Stimulated activated CD4-positive, alpha-beta T cell treated with anti-CD3 and anti-CD28 coated beads, Interleukin-15, amount 100 ng/mL, for 1 hour (primary cell): ENCODE measurements at places on chromosomes 12 and 14.

DNA sequence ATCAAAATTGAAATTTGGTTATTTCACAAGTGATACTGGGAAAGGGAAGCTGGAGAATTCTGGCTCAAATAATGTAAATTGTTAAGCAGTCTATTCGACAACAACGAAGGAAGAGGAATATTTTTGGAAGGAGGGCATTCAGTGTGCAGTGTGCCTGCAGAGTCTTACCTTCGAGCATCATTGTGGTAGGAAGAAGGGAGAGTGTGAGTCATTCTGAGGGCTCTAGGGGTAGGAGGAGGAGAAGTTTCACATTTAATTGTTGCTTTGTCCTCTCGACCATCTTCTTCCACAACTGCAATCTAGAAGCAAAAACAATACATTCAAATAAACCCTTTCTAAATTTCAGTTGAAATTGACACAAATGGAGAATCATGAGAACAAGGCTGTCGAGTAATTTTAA is 263.0 kb downstream of the ACSS3 start:
- no peak for DNase-seq

GRCh38 chr12:64273527-64274403 is 51.7 kb upstream of the KICS2 start:
- DNase-seq = no peak

DNA sequence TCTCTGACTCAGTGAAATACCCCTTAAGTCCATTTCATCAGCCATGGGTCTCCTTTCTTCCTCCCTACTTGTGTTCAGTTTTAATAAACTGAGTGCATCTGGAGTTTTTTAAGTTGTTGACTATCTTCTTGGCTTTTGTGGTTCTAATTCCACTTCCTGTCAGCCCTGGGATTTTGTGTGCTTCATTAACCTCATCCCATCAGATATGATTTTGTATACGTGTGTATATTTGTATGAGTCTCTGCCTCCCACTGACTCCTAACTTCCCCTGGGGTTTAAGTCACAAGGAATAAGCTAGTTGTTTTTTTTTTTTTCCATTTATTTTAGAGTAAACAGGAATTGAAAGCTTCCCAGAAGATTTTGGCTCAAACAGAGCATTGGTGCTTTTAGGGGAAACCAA is 62.7 kb downstream of the TTLL5 start:
- DNase-seq = no peak

- no peak for DNase-seq
Measured at GRCh38 chr12:98916106-98916505, 271.0 kb downstream of the APAF1 start.

GRCh38 chr12:12612358-12612757 is 682 bp downstream of the CREBL2 start:
- DNase-seq = no peak

- DNase-seq = no peak
Measured at GRCh38 chr14:93747560-93747959, 40.7 kb downstream of the PRIMA1 start.

DNA sequence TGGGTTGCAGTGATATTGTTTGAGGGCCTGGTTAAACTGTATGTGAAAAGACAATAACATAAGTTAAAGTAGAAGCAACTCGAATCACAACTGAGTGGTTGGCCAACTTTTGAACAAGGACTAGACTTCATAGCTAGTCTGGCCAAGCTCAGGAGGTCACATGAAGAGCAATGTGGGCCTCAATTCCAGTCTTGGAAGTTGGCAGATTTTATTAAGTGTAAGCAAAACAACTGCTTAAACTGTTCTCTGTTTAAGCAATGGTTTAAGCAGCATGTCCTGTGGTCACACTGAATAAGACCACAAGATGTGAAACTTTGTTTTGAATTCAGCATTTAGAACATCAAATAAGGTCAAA is 100.4 kb downstream of the TMTC3 start:
- no peak for DNase-seq

DNA sequence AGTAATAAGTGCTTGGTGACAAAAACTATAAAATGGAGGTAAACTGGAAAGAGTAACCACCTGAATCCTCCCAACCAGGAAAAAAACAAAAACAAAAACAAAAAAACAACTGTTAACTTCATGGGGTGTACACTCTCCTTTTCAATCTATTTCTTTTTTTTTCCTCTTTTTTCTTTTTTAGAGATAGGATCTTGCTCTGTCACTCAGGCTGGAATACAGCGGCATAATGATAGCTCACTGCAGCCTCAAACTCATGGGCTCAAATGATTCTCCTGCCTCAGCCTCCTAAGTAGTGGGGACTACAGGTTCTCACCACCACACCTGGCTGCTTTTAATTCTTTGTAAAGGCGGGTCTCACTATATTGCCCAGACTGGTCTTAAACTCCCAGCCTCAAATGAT is 76.8 kb downstream of the PHLDA1 start:
- no peak for DNase-seq

DNA sequence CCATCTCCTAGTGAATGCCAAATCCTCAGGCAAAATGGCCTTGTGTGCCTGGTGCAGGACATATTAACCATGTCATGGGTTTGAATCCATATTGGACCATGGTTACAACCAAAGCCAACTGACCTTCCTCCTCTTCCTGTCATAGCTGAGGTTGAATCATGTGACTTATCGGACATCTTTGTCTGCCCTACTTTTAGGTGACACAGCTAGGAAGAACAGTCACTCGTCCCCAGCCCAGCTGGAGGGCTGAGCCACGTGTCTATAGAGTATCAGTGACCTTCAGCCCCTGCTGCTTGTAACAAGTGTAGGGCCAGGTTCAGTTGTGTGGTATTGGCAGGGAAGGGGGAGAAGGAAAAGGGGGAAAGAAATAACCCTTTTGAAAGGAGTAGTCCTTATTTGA is 225.2 kb downstream of the KTN1 start:
- no peak for DNase-seq

GRCh38 chr14:84128050-84128449 is 1401.9 kb upstream of the FLRT2 start:
- no peak for DNase-seq

DNA sequence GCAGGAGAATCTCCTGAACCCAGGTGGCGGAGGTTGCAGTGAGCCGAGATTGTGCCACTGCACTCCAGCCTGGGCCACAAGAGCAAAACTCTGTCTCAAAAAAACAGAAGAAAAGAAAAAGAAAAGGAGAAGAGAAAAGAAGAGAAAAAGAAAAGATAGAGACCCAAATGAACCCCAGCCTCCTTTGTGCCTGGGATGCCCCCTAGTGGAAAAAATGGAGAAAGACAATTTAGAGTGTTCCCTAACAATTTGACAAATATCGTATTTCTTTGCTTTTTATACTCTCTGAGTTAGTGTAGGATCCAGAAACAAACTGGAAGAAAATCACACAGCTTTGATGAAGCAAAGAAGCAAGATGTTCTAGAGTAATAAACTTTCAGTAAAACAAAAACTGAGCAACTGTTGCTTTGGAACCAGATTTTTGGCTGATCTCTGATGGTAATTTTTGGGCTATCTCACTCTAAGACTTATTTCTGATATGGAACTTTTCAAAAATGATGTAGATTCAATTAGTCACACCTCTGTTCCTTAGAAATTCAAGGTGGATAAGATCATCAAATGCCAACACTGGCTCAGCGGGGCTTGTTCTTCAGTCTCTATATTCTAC is 18.6 kb upstream of the PRKAB1 start:
- DNase-seq = no peak

DNA sequence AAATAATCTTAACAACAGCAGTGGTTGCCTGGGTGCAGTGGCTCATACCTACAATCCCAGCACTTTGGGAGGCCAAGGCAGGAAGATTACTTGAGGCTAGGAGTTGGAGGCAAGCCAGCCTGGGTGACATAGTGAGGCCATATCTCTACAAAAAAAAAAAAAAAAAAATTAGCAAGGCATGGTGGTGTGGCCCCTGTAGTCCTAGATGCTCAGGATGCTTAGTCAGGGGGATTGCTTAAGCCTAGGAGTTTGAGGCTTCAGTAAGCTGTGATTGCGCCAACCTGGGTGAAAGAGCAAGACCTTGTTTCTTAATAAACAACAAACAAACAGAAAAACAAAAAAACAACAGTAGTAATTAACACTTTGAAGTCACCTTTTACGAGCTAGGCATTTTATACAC is 642 bp upstream of the ACSM4 start:
- no peak for DNase-seq

DNA sequence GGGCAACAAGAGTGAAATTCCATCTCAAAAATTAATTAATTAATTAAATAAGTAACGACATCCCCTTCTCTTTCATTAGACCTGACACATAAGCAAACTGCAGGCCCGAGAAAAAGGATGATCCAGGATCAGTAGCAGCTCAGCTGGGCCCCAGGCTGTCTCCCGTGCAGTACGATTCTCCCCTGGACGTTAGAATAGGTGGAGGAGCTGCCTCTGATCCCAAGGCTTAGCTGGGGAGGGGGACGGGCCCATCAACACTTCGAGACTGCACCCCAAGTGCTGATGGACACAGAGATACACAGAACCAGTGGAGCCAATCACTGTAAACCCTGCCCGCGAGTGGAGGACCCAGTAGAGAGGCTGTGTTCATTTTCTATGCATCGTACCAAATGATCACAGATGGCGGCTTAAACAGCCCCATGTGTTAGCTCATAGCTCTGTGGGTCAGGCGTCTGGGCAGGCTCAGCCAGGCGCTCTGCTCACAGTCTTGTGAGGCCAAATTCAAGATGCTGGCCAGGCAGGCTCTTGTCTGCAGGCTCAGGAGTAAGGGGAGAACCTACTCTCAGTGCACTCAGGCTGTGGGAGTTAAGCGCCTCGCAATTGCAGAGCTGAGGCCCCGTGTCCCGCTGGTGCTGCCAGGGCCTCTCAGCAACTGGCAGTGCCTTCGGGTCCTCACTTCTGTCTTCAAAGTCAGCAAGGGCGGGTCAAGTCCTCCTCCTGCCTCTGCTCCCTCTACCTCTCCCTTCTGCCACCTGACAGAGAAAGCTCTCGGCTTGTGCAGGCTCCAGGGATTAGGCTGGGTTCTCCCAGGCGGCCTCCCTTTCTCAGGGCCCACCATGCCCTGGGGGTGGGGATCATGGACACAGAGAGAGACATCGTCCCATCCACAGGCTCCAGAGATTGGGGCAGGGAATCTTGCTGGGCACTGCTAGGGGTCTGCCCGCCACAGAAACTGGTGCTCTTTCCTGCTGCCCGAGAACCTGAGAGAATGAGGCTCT is 26.4 kb downstream of the RIMBP2 start:
- no peak for DNase-seq

DNA sequence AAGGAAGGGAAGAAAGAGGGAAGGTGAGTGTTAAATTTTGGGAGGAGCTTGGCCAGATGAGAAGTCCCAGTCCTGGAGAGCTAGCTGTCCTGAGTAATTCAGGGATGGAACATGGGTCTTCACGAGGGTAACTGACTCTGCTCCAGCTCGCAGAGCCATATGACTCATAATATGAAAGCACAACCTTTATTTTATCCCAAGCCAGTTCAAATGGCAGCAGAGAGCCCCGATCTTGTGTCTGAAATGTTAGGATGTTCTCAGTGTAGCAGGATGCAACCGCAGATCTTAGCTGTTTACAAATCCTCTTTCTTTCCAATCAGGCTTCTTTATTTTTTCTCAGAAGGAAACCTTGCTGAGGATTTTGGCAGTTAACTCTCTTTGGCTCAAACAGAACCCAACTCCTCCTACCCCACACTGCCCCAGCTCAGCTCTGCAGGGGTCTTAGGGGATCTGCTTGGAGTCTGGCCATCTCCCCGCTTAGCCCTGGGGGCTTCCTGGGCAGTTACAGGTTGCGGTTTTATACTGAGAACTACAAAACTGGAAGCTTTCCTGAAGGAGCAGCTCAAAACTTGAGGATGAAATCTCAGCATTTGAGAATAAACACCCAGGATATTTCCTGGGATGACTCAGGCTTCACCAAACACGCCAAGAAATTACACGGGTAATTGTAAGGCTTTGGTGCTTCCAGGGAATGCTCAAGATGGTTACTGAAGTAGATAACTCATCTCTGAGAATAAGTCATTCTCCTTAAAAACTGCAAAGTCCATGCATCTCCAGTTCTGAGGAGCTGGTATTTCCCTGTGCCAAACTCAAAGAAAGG is 92.5 kb downstream of the VCPKMT start:
- DNase-seq = no peak

- no peak for DNase-seq
Measured at GRCh38 chr12:110205931-110206330, 75.1 kb upstream of the ATP2A2 start.

DNA sequence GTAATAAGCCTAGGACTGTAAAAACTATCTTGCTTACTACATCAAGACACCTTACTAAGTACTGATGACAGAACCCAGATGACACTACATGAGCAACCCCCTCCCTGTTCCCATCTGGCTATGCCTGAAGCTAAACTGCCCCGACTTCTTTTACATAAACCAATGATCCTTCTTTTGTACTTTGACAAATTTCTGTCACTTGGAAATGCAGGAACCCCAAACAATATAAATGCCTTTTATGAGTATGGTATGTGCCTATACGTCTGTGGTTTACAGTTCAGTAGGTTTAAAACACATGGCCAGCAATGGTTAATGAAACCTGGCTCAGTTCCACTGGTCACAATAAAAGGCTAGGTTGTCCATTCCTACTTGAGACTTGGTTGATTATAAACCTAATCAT is 6.1 kb downstream of the SYCP3 start:
- DNase-seq = no peak

DNA sequence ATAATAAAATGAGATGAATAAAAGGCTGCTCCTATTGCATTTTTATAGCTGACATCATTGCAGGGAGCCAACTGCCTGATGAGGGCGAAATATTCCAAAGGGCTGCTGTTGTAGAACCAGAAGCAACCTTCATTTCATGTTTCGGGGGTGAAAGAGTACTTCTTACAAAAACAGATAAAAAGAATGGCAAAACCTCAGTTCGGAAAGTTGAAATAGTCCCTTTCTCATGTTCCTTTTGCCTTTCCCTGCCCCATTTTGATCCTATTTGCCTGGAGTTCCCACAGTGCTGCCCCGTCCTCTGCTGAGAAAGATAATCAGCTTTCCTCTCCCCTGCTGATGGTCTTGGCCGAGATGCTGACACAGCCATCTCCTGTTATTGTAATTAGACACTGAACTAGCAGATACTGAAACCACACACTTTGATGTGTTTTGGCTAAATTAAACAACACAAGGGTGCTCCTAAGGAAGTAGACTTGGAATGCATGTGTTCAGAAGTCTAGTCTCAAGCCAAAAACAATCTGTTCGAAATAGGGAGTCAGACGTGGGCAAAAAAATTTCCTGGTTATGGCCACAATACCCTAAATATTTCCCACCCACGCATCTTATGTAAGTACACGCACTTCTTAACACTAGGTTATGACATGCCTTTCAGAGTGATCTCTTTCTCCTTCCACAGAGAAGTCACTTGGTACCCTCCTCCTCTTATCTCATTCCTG is 117.2 kb downstream of the PPM1H start:
- no peak for DNase-seq

- no peak for DNase-seq
Measured at GRCh38 chr14:105256292-105256960, 8.1 kb downstream of the BTBD6 start.

DNA sequence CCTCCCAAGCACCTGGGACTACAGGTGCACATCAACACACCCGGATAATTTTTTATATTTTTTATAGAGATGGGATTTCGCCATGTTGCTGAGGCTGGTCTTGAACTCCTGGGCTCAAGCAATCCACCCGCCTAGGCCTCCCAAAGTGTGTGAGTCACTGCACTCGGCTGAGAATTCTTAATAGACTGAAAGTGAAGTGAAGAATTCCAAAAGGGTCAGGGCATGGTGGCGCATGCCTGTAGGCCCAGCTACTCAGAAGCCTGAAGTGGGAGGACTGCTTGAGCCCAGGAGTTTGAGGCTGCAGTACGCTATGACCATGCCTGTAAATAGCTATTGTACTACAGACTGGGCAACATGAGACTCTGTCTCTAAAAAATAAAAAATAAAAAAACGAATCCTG is 43.7 kb downstream of the TCHP start:
- no peak for DNase-seq
